ENCODE measurements at places on chromosomes 2 and 18. TPM values are rescaled to one million over a fixed set of nuclear protein-coding genes. Genes with fewer than 3 reads are reported as not detected.

DNA sequence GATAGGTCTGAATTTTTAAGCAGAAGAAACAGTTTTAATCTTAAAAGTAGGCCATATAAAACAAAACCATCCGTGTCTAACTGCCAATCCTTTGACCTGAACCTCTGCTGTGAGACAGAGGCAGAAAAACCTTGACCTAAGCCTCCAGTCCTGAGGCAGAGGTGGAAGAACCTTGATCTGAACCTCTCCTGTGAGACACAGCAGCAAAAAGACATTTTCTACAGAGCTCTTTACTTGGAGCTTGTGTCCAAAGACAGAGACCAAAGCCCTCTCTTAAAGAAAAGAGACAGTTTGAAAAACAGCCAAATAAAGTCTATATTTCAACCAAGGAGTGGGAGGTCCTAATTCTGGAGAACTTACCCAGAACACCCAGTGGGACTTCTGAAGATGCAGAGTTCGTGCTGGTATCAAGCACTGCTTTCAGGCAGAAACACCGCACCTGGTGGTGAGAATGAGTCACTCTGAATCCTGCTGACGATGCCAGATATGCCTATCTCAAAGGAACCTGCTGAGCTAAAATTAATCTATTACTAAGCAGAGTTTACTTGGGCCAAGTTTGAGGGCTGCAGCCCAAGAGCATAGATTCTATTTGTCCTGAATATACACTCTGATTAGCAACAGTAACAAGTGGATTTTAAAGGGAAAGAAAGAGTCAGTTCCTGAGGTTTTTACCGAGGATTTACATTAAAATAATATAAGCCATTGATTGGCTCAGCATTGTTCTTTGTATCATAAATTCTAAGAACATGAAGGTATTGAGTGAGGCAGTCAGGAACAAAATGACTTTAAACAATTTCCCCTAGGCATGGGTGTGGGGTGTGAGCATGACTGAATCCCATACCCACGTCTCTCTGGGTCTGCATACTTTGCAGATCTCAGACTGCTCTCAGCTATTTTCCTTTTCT is 806.4 kb downstream of the TRIB2 start:
- DNase-seq = peak; percentile 56

- no peak for DNase-seq
These were observed 679.8 kb upstream of the NRXN1 start for GRCh38 chr2:51711766-51712165.

DOK6 gene
- 3.9 TPM for total RNA-seq

DNA sequence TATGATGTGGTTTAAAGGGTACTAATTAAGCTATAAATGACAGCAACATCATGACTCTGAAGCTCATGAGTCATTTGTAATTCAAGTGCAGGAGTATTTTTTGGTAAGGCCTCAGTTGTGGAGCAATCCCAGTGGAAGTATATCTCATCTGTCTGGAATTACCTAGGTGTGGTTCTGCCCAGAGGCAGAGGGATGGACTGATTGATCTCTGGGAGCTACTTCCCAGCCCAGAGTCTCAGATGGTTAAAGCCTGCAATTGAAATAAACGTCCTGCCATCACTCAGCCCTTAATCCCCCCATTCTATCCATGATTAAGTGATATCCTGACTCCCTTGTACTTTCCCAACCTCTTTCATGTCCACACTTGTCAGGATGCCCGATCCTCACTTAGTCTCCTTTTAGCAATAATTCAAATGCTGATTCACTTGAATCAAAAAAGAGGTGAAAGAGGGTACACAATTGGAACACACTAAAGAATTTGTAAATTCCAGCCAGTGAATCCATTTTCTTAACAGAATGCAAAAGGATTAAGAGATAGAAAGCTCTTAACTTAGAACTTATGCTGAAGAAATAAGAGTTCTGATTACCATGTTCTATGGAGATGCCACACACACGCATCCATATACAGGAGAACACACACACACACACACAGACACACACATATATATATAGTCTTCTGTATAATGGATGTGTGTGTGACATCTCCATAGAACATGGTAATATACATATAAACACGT is 664.4 kb downstream of the NYAP2 start:
- no peak for DNase-seq

GRCh38 chr2:196131384-196131937 is 39.9 kb downstream of the STK17B start:
- DNase-seq = no peak

DNA sequence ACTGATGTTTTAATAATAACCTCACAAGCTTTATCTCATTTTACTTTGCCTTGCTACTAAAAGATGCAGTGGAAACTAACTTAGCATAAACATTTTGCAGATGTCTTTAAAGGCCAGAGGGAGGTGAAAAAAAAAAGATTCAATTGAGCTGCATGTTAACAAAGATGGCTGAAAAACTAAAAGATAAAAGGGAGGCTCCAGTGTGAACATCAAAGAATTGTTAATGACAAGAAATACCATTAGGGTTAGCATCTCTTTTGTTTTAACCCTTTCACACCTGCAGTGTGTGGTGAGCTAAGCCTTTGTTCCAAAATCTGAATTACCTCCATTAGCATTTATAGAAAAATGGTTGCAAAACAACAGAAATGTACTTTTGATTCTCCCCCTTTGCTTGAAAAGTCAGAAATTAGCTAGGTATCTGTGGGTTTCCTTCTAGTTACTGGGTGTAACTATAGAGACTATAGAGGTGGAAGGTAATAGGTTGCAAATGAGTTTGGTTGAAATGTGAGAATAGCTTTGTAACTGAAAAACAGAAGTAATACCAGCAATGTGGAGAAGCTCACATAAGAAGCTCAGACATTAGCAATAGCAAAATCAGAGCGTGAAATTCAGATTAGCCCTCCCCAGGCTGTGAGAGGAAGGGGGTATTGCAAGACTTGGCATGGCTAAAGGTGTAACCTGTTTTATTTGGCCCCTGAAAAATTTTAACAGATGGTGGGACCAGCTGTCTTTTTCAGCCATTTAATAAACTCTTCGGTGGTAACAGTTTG is 34.8 kb upstream of the SP5 start:
- peak; percentile 83 for DNase-seq

DNA sequence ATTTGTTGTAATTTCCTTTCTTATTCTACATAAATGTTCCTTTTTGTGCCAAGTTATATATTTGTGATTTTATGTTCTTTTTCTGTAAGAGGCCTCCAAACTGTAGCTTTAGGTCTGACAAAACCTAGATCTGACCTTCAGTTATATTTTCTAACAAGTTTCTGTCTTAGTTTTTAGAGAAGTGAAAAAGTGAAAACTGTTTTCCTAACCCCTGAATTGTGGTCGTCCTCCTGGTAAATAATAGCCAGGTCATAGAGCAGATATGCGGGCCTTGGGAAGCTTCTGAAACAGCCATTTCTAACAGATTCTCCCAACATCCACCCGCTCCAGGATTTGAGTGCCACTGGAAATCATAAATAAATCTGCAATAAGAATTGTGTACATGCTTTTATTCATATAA is 398.4 kb upstream of the CWC22 start:
- no peak for DNase-seq

GRCh38 chr2:133209325-133209724 is 358.9 kb downstream of the NCKAP5 start:
- no peak for DNase-seq
